MG63 (cell line): ENCODE measurements at places on chromosomes 3 and 15. TPM values are rescaled to one million over a fixed set of nuclear protein-coding genes. Genes with fewer than 3 reads are reported as not detected.

GRCh38 chr3:149134575-149134974, 5.1 kb downstream of the HPS3 start:
- DNase-seq, result no peak

DNA sequence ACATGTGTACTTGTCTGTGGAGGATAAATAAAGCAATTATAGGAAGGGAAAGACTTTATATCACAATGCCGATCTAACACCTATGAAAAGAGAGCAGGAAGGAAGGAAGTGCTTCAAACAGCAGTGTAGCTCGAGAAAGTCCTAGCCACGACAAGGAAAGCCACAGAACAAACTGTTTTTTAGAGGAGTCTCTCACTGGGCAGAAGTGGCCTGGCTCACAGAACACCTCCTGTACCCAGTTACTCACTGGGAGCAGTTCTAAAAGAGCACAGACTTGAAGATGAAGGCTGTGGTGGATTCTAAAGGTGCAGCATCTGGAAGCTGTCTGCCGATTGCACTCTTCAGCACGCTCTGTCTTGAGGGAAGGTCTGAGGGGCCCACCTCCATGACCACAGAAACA, 248.8 kb upstream of the ATP11B start:
- no peak for DNase-seq

GRCh38 chr3:42708611-42709151, 6.1 kb upstream of the HHATL start:
- no peak for DNase-seq

DNA sequence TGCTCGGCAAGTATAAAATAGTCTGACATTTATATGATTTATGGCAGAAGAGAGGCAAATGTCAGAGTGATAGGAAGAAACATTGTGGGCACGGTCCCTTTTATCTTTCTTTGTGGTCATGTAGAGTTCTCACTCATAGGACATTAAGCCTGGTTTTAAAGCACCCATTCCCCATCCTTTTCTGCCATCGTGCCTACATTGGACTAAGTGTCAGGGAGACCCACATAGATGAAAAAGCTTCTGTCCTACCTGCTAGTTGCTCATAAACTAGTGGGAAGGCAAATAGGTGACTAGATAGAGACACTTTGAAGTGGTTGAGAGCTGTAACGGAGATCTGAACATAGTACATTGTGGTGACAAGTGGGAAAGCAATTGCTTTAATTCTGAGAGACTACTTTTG, 155.7 kb downstream of the B3GALNT1 start:
- DNase-seq, result no peak

Gene SLITRK3
- not detected in 2 replicates for total RNA-seq

DNA sequence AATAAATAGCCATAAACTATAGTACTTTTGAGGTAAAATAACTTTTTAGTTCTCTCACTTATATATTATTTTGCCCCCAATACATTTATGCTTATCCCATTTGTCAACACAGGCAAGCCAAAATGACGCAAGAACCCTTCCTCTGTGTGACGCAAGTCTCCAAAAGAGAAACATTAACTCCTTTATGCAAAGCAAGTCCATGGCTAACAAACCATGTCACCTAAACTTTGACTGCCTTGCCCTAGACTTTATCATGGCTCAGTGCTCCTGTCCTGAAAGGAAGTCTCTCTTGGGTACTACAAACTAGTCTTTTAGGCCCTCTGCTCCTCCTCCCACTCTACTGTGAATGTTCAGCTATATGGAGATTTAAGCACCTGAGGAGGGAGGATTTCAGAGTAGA, 230.5 kb downstream of the UNC13C start:
- DNase-seq, result no peak

DNA sequence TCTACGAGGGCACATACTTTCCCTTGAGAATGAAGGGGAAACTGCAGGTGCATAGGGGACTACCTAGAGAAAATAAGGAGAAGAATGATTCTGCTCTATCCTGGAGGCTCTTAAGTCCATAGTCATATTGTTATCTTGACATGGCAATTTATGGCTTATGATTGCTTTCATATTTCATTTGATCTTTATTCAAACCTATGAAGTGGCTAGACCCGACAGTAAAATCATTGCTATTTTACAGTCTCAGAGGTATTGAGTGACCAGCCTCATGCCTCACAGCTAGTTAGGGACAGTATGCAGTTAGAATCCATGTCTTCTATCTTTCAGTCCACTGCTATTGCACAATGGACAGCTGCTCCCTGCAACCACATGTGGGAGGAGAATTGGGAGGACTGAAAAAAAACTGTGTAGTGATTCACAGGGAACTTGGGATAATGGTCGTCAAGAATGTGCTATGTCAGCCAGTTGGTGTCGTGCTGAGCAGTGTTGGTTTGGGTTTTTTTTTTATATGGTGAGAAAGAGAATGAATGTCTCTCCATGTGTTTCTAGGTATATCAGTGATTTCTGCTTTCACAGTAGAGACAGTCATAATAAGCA, 63.2 kb upstream of the SPPL2A start:
- peak; percentile 57 for DNase-seq

DNA sequence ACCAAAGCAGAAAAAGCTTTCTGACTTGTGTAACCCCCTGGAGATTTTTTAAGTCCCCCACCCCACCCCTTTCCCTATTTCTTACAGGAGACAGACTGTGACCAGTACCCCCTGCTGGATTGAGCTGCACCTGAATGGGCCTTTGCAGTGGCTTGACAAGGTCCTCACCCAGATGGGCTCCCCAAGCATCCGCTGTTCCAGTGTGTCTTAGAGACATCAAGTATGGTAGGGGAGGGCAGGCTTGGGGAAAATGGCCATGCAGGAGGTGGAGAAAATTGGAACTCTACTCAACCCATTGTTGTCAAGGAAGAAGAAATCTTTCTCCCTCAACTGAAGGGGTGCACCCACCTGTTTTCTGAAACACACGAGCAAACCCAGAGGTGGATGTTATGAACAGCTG, 64.1 kb downstream of the AAGAB start:
- no peak for DNase-seq

Gene LRRC31
- total RNA-seq, result not detected in 2 replicates

DNA sequence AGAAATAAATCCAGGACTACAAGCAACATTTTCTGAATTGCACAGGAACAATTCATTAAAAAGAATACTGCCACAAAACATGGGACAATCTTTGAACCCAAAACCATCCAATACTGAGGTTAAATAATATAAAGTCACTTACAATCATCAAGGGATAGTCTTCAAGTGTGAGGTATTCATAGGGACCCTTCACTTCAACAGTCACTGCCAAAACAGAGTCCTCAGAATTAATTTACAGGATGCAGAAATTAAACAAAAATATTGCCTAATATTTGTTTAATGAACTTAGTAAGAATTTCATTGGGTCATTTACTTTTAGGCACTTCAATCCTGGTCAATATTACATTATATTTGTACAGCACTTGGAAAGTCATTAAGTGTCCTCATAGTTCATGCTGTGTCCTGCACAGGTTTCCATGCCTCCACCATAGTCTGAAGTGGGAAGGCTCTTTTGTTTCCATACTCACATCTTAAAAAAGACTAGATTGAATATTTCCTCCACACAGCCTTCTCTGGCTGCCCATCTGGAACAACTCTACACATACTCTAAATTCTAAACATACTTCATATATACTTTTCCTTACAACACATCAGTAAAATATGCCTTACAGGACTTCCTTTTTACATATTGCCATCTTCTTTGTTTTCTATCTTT, 31.6 kb upstream of the VPS39 start:
- DNase-seq, result no peak

DNA sequence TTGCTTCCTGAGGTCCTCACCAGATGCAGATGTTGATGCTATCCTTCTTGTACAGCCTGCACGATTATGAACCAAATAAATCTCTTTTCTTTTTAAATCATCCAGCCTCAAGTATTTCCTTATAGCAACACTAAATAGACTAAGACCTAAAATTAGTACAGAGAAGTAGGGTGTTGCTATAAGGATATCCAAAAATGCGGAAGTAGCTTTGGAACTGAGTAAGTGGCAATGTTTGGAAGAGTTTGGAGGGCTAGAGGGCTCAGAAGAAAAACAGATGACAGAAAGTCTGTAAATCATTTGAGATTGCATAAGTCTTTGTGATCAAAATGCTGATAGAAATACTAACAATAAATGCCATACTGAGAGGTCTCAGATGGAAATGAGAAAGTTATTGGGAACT, 894.9 kb downstream of the DIPK2A start:
- no peak for DNase-seq

GRCh38 chr3:172513488-172513887, 9.7 kb downstream of the TNFSF10 start:
- DNase-seq, result no peak

Gene SERPINI2
- total RNA-seq, result not detected in 2 replicates

DNA sequence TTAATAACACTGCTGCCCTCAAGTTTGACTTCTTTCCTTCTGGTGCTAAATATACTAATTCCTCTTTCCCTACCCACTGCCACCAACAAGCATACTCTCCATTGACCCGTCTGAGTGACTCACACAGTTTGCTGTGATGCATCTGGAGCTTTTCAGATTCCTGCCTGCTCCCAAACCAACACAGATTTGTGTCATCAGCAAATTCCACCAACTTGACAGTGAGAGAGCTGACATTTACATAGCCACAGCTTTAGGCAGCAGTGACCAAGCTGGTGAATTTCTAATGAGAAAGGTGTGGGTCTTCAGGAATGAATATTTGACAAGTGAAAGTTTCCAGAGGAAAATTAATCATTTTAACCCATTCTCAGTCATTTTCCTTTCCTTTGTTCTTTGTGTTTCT, 96.5 kb upstream of the PRICKLE2 start:
- DNase-seq, result peak; percentile 29

Gene CYP1A1
- 11.6 and 15.7 TPM in 2 replicates for total RNA-seq

Gene CACNA2D2
- not detected in 2 replicates for total RNA-seq

Gene LAMB2
- total RNA-seq, result 32.7 and 99.4 TPM in 2 replicates
